Stimulated activated memory B cell treated with anti-CD40 and anti-IgM and Interleukin-4, amounts not matched to agents 10 μg/mL and 1 μg/mL and 100 μg/mL, for 72 hours (primary cell): ENCODE measurements at places on chromosomes 2 and 18.

- peak; percentile 60 for ATAC-seq
These were observed 1.7 kb upstream of the PDCD1 start for GRCh38 chr2:241860184-241861078.

DNA sequence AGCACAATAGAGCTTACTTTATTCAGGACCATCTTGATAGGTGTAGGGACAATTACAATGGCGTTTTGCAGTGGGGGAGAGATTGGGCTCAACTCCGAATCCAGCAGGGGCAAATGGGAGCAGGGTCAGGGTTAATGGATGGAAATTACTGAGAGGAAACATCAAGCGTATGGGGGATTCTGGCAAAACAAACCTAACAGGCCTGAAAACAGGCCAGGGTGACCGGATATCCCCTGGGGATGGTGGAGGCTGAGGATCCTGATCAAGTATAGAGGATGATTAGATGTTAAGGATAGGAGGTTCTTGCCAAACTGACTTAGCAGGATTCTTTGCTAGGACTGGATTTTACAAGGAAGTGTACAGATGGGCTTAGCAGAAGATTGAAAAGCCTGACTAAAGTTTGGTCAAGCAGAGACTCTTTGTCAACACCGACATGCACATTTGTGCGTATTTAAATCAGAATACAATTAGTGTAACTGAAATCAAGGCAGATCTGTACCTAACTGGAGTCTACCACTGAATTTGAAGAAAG is 54.5 kb upstream of the GPR45 start:
- ATAC-seq = no peak

- ATAC-seq = no peak
These were observed 107.6 kb upstream of the RMP24 start for GRCh38 chr18:35864916-35865315.

- peak; percentile 45 for ATAC-seq
These were observed 161.0 kb upstream of the TMEM200C start for GRCh38 chr18:6056171-6056910.

- no peak for ATAC-seq
These were observed 50.2 kb downstream of the WDFY1 start for GRCh38 chr2:223894968-223895367.

DNA sequence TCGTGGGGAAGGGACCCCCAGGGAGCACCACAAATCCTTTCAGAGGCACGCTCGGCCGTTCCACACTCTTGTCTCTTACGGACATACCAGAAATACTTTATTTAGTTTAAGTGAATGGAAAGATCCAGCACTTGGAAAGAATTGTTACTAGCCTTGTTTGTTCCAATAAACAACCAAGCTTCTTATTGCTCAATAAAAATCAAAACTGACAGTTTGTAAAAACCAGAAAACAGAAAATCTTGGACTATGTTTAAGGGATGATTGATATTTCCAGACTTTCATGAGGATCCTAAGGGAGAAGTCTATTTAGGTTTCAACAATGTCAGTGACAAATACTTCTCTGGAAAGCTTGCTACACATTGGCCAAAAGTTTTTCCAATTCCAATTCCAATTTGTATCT is 31.6 kb upstream of the CCBE1 start:
- ATAC-seq = no peak

GRCh38 chr2:1051075-1051474 is 100.4 kb downstream of the SNTG2 start:
- no peak for ATAC-seq

GRCh38 chr2:189249171-189249570 is 69.6 kb upstream of the COL5A2 start:
- no peak for ATAC-seq

GRCh38 chr2:6186332-6187151 is 494.4 kb downstream of the SOX11 start:
- ATAC-seq = no peak
